Activated gamma-delta T cell (primary cell): ENCODE measurements at places on chromosomes 6 and 20.

DNA sequence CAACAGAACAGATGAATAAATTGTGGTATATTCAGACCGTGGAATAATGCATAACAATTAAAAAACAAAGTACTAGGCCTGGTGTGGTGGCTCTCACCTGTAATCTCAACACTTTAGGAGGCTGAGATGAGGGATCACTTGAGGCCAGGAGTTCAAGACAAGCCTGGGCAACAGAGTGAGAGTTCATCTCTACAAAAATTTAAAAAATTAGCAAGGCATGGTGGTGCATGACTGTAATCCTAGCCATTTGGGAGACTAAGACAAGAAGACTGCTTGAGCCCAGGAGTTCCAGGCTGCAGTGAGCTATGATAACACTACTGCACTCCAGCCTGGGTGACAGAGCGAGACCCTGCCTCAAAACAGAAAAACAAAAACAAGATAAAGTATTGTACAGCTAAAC, 16.1 kb upstream of the ASF1A start:
- no peak for DNase-seq

- DNase-seq = no peak
These were observed 66.9 kb upstream of the FABP7 start for GRCh38 chr6:122712448-122713137.

GRCh38 chr20:44730441-44730840, 15.2 kb upstream of the KCNK15 start:
- DNase-seq = no peak

DNA sequence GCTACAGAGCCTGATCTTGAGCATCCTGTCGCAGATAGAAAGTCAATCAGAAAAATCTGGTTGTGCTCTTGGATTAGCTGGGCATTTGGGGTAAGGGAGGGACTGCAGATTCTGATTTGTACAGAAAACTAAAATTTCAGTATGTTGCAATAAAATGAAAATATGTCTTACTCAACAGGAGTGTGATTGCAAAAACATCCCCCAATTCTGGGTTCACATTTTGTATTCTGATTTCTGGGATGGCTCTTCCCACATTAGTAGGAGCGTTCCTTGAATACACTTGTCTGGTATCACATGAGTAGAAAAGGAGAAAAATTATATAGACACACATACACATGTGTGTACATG, 40.5 kb downstream of the PANK2 start:
- DNase-seq = no peak

DNA sequence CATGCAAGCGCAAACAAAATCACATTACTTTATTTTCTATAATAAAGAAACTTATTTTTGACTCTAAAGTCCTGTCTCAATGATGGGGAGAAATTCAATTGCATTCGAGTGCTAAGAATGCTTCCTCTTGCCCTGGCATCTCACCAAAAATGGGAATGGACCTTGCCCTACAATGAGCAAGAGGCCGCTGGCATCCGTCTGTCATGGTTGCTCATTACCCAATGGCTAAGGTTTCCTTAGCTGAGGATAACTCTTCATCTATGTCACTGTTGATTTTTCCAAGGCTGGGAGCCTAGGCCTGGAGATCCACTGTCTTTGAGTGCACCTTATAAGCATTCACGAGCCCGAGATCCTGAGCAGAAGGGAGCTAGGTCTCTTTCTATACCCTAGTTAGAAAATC, 471.3 kb upstream of the NRSN1 start:
- DNase-seq = no peak

GRCh38 chr6:158960026-158960425, 40.0 kb downstream of the RSPH3 start:
- DNase-seq = no peak

DNA sequence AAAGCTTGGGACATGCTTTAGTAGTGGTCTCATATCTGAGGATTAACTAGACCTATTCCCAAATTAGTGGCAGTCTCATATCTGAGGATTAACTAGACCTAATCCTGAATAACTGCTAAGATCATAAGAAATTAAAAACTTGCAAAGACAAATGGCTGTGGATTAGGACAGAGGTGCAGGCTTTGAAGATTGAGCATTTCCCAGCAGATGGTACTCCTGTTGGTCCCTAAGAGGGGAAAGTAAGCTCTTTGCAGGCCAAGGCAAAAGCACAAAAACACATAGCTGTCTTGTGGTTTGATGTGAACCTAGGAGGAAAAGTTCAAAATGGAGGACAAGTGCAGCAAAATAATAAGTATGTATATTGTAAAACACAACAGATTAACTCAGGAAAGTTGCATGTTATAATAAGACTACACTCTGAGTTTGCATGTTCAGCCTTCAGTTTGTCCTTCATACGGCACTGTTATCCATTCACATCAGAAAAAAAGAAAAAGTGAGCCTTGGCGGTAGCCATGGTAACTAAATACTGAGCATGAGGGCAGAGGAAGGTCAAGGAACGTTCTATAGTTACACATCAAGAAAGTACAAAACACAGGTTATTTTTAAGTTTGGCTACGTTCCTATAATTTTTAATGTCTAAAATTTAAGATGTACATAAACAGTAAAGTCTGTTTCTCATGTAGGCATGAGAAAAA, 62.8 kb downstream of the FILIP1 start:
- no peak for DNase-seq

DNA sequence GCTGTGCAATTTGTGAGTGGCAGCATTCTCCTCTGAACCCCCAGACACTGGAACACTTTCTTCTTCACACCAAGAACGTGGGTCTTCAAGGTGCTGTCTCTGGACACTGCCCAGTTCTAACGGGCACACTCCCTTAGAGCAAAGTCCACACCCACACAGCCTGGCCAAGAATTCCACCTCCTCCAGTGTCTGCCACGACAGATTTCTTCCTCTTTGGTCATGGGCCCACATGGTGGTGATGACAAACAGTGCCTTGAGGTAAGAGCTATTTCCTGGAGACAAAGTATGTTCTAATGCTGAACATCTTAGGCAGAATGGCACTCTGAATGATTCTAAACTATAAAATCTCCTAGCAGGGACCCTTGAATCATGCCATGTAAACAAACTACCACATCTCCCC, 25.5 kb upstream of the SSTR4 start:
- no peak for DNase-seq

GRCh38 chr20:3661814-3662665, 1.2 kb downstream of the GFRA4 start:
- no peak for DNase-seq

DNA sequence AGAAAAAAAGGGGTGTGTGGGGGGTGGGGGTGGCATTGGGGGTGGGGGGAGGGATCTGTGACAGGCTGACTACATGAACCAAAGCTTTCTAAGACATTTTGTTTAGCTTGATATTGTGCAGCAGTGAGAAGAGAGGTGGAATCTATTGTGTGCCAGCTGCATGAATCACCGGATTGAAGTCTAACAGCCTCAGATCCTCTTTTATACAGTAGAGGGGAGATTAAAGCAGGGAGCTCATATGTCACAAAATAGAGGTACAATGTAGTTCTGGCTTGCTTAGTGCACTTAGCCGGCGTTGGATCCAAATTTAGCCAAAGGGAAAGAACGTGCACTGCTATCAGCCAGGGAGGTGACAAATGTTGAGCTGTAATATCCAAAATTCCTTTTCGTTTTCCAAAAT, 404.2 kb upstream of the CITED2 start:
- no peak for DNase-seq

DNA sequence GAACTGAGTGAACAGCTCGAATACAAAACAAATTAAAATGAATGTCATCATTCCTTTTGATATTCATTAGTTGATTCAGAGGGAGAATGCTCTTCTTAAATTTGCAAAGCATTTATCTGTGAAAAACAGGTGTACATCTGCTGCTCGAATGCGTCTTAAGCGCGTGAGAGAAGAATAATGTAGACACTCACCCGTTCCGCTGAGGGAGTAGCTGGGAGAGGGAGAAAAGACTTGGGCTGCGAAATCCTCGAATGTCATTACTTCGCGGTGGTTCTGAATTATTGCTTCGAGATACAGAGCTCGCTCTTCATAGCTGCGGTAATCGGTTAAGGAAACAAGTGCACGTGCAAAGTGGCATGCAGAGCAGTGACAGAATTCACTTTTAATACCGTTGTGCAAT, 43.9 kb downstream of the INSM1 start:
- DNase-seq = no peak

DNA sequence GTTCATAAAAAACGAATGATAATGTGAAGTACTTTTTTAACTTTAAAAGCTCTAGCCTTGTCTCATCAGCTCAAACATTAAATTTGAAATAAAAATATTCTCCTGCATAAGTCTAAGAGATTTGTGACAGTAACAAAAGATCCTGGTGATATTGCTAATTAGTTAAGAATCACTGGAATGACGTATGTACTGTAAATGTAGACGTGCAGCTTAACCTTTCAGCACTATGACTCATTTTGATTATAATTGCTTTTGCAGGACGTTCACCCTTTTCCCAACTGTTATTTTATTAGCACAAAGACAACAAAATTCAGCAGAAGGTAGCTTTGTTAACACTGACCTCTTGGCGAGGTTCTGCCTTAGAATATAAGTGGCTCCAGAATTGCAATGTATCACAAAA, 68.6 kb downstream of the TENT5A start:
- no peak for DNase-seq

- DNase-seq = no peak
These were observed 40.2 kb upstream of the GCM1 start for GRCh38 chr6:53188833-53189232.

DNA sequence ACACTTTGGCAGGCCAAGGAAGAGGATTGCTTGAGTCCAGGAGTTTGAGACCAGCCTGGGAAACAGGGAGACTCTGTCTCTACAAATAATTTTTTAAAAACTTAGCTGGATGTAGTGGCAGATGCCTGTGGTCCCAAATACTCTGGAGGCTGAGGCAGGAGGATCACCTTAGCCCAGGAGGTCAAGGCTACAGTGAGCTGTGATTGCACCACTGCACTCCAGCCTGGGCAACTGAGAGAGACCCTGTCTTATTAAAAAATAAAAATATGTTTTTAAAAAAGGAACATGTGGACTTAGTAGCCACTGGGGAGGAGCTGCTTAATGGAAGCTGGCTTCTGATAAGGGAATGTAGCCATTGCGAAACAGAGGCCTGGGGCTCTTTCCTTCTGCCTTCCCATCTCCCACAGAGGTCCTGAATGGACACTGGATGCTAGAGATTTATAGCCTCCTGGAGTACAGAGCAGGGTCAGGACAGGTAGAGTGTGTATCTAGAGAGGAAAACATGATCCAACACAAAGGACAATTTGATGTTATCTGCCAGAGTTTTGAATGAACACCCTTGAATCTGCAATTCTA, 21.7 kb upstream of the GMNN start:
- no peak for DNase-seq

DNA sequence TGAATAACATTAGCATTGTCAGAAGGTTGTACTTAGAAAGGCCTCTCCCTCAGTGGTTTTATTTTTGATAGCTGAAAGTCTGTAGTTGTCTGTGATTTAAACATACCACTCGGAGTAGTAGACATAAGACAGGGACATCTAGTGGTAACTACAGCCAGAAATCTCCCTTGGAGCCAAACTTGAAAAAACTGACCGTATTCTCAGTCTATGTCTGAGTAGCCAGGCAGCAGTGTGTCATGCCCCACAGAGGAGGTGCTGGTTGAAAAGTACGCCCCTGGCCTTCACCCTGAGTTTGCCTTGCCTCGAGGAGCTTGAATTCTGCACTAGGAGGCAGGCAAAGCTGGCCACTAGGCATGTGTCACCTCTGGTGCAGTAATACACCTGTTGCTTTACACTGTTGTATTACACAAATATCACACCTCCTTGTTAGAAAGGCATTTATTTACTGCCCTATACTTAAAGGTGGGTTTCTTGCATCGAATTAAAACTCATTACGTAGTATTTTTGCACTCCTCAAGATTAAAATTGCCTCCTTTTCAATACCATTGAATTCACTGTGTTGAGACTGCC, 20.8 kb downstream of the ZBTB2 start:
- no peak for DNase-seq

DNA sequence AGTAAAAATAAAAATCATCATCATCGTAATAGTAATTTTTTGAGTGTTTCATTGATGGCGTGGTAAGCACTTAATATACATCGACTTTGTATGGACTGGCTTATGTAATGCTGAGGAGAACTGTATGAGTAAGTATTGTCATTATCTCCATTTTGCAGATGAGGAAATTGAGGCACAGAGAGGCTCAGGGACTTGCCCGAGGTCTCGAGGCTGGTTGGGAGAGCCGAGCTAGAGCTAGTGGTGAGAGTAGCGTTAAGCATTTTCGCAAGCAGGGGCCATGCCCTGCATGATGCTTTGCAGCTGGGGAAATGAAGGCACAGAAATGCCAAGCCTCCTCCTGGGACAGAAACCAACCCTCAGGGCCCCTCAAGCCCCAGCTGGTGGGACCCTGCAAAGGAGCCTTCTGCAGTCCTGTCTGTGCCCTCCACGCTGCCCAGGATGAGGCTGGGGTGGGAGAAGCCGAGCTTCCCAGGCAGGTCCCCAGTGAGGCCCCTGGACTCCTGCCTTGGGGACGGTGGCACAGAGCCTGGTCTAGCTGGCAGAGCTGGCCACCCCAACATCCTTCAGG, 31.1 kb upstream of the STX16 start:
- no peak for DNase-seq

- no peak for DNase-seq
These were observed 542.0 kb upstream of the RNF217 start for GRCh38 chr6:124420116-124420840.
